Retina (tissue), 1 donor: ENCODE measurements at places on chromosomes 11 and 22.
A peak's percentile ranks its signal among the peaks of the same experiment; 100 is the strongest.

- DNase-seq: no peak
Measured at GRCh38 chr11:73531386-73531785, 66.5 kb downstream of the FAM168A start.

DNA sequence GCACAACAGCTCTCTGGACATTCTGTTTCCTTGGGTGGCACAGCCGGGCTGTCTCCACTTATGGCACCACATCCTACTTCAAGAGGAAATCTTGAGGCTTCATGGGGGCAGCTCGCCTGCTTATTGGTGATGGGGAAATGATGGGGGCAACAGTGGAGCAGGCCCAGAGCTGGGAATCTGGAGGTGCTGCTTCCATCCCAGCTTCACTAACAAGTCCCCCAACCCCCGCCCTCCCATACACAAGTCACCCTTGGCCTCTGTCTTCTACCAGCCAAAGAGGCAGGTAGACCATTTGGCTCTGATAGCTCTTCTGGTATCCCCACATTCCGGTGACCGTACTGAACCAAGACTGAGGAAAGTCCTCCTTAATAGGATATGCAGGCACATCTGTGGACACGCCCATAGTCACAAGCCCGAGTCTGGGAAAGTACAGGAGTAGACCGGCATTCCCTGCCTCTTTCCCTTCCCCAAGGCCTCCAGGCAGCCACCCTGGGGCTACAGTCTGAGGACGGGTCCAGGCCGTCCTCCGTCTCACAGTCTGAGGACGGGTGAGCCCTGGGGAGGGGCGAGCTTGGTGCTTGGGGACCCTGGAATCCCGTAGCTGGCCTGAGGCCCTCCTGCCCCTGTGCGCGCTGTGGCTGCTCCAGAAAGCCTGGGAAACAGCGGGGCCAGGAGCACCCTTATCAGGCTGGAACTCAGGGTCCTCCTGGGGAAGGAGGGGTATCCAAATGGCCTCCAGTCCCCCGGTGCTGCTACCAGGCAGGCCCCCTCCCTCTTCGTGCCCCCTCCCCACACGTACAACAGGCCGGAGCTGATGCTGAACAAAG lies 145.6 kb downstream of the FEZ1 start:
- no peak for DNase-seq

- DNase-seq: no peak
Measured at GRCh38 chr11:32118025-32118974, 27.4 kb downstream of the RCN1 start.

- no peak for DNase-seq
Measured at GRCh38 chr11:42036201-42036600, 576.7 kb upstream of the LRRC4C start.

- DNase-seq: peak; percentile 53
Measured at GRCh38 chr22:21939461-21939913, 13.2 kb downstream of the PPM1F start.

DNA sequence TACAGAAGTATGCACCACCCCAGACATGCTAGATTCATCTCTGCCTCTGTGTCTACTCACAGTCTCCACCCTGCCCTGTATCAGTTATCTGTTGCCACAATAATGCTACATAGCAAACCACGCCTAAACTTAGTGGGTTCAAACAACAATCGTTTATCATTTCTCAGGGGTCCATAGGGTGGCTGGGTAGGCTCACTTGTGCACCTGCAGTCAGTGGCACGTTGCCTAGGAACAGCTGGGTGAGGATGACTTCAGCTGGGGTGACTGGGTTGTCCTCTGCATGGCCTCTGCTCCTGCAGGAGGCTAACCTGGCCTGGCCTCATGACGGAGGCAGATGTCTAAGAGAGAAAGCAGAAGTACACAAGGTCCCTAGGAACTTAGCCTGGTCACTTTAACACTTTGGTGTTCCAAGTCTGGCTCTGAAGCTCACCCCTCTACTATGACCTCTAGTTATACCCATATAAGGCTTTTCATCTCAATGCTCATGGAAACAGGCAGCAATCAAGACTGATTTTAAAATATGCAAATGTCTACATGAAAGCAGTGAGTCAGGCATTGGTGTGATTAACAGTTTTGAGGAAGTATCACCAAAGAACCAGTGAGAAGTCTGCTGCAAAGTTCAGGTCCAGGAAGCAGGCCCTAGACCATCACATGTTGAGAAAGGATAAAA lies 10.7 kb downstream of the OLFML1 start:
- no peak for DNase-seq

DNA sequence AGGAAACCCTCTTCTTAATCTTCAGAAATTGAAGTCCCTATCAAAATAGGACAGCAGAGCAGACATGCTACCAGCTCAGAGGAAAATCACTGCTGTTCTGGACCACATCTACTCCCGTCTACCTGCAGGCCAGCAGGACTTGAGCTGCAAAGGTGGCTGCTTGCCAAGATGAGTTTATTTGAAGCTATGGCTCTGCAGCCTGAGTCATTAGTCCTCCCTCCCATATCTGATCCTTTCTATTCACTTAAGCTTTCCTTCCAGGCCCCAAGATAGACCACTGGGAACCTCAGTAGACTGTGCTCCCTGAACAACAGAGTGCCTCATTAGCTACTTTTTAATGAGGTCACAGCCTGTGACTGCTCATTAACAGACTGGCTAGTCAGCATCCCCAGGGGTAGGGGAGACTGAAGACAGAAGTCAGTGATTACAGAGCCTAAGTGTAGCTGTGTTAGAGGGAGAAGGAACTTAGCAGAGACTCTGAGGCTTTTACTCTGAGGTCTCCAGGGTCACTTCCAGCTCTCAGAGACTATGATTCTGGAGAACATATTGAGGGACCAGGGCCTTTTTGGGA lies 6.8 kb upstream of the OR10A2 start:
- peak; percentile 55 for DNase-seq

DNA sequence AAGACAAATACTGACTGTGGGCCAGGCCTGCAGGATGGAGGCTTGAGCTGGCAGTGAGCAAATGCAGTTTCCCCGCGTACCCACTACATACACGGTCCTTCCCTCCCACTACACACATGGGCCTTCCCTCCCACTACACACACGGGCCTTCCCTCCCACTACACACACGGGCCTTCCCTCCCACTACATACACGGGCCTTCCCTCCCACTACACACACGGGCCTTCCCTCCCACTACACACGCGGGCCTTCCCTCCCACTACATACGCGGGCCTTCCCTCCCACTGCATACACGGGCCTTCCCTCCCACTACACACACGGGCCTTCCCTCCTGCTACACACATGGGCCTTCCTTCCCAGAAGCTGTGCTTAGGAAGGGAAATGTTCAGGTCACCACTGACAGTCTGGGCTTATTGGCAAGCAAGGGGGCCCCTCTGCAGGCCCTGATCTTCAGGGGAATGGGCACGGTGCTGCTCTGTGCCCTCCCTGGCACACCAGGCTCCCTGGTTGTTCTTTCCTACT lies 10.8 kb downstream of the DNAL4 start:
- no peak for DNase-seq

- no peak for DNase-seq
Measured at GRCh38 chr11:130192845-130193267, 33.3 kb downstream of the ST14 start.

DNA sequence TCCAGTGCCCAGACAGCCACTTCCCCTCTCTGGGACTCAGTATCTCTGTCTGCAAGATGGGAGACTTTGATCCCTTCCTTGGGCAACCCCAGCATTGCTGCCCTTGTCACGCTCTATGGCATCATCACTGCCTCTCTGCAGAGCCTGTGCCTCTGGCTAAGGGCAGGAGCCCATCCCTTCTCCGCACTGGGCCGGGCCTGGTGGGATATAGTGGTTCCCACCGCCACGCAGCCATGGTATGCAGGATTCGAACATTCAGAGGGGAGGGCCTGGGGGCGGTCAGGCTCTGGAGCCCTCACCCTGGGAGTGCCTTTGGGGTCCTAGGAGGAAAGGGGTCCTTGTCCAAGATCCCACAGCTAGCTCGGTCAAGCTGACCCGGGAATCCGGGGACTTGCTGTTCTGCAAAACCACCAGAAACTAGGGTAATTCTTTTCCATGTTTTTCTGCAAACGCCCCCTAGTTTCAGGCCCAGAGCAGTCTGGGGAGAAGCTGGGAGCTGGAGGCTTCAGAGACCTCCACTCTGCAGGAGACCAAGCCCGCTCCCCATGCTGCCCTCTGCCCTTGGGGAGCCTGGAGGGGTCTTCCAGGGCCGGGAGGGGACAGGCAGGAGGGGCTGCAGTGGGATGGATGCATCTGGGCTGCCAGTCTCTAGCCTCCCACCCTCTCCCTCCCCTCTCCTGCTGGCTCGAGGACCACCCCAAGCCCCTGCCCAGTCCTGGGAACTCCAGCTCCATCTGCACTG lies 24.4 kb upstream of the CBX7 start:
- peak; percentile 39 for DNase-seq

DNA sequence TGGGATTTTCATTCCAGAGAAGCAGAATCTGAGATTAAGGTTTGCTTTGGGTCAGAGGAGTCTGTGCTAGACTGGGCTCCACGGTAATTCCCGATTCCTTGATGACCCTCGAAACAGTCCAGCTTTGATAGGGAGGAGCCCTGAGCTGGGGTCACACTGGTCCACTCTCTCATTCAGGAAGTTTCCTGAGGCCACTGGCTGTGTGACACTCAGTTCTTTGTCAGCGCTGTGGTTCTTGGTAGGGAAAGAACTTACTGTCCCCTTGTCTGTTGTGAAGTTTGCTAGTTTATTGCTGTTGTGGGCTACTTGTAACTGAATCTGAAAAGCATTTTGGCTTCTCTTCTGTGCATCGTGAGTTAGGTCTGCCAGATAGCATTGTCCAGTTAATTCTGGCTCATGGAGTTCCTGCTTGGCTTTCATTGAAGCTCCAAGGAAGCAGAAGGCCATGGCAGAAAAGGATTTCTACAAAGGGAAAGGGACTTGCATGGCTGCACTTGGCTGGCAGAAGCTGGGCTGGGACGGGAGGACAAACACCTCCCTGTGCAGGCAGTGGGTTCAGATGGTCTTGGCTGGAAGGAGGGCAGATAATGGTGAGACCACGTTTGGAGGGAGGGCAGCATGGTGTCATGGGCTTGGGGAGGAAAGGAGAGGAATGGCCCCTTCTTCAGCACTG lies 23.3 kb downstream of the BCR start:
- DNase-seq: no peak

- no peak for DNase-seq
Measured at GRCh38 chr11:94521684-94522083, 9.4 kb downstream of the C11orf97 start.

DNA sequence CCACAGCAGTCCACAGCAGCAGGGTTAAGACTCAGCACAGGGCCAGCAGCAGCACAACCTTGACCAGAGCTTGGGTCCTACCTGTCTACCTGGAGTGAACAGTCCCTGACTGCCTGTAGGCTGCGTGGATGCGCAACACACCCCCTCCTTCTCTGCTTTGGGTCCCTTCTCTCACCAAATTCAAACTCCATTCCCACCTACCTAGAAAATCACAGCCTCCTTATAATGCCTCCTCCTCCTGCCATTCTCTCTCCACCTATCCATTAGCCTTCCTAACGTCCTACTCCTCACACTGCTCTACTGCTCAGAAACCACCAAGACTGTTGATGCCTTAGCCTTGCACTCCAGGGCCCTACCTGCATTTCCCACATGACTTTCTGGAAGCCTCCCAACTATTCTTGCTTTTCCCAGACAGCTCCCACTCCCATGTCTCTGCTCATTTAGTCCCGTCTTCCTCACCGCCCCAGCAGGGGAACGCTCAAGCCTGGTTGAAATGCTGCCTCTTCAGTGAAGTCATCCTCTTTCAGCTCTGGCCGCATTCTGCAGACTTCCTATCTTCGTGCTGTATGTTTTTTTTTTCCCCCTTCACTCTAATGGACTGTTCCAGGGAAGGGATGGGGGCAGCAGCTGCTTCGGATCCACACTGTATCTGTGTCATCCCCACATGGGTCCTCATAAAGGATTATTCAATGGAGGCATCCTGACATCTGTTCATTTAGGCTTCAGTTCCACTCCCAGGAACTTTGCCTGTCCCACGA lies 3.3 kb downstream of the IL18BP start:
- peak; percentile 49 for DNase-seq

- DNase-seq: no peak
Measured at GRCh38 chr11:88169471-88169870, 5.8 kb downstream of the RAB38 start.

- DNase-seq: peak; percentile 78
Measured at GRCh38 chr11:110376711-110377324, 52.9 kb upstream of the FDX1 start.

GRCh38 chr11:122717264-122717867 lies 61.8 kb downstream of the UBASH3B start:
- DNase-seq: no peak

DNA sequence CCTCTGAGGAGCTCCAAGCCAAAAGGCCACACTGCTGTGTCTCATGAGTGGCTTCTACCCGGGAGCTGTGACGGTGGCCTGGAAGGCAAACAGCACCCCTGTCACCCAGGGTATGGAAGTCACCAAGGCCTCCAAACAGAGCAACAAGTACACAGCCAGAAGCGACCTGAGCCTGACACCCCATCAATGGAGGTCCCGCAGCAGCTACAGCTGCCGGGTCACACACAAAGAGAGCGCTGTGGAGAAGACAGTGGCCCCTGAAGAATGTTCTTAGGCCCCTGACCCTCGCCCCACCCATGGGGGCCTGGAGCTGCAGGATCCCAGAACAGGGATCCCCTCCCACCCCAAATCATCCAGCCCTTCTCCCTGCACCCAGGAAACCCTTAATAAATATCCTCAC lies 4.9 kb downstream of the RFPL2 start:
- DNase-seq: no peak

GRCh38 chr11:128574576-128575011 lies 12.8 kb downstream of the ETS1 start:
- DNase-seq: no peak

DNA sequence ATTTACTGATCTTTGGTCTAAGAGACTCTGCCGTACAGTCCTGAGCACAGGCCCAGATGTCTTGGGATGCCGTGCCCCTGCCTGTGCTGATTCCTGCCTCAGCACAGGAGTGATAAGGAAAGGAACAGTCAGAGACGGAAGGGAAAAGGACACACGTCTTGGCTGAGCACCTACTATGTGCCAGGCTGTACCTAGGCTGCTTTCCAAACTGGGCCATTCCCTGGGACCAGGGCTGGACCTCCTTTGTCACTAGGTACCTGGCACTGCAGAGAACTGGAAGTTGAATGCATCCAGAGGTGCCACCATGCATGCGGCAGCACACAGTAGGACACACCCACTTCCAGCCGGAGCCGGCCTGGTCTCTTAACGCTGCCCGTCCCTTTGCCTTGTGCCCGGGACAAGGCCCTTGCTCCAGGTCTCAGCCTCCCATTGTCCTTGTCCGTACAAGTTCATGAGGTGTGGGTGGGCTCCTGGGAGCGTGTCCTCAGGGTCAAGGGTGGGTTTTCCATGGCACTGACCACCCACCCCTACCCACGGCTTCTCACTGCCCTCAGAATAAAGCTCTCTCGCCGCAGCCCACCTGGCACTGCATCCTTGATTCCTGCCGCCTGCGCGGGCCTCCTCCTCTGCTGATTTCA lies 1.1 kb upstream of the SSTR3 start:
- no peak for DNase-seq

GRCh38 chr22:36221799-36222751 lies 17.3 kb downstream of the APOL2 start:
- peak; percentile 38 for DNase-seq

- DNase-seq: no peak
Measured at GRCh38 chr11:88051396-88051795, 123.8 kb downstream of the RAB38 start.
